ENCODE measurements at places on chromosomes 11 and 22. TPM values are rescaled to one million over a fixed set of nuclear protein-coding genes. Genes with fewer than 3 reads are reported as not detected.
A peak's percentile ranks its signal among the peaks of the same experiment; 100 is the strongest.

- DNase-seq, result peak; percentile 79
These were observed 108.4 kb downstream of the BLID start for GRCh38 chr11:122007601-122008071.

- DNase-seq, result no peak
These were observed 27.0 kb downstream of the MFNG start for GRCh38 chr22:37459206-37459605.

DNA sequence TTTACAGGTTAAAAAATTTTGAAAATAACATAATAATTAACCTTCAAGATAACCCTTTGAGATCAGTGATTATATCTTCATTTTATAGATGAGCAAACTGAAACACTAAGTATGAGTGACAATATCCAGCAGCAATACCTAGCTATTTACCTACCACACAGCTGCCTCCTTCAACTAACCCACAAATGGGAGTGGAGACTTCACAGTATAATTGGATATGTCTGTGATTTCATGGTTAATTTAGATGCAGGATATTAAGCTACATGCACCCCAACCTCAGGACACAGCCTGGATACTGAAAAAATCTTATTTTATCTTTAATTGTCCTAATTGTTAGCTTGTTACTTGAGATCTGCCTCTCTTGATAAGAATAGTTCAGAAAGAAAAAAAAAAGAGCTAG, 297.2 kb upstream of the ANO5 start:
- no peak for DNase-seq

- DNase-seq, result no peak
These were observed 46.4 kb upstream of the FTH1 start for GRCh38 chr11:62013537-62014476.

Gene OR51L1
- total RNA-seq, result not detected

GRCh38 chr22:43878831-43879550, 12.8 kb downstream of the PNPLA5 start:
- peak; percentile 40 for DNase-seq

DNA sequence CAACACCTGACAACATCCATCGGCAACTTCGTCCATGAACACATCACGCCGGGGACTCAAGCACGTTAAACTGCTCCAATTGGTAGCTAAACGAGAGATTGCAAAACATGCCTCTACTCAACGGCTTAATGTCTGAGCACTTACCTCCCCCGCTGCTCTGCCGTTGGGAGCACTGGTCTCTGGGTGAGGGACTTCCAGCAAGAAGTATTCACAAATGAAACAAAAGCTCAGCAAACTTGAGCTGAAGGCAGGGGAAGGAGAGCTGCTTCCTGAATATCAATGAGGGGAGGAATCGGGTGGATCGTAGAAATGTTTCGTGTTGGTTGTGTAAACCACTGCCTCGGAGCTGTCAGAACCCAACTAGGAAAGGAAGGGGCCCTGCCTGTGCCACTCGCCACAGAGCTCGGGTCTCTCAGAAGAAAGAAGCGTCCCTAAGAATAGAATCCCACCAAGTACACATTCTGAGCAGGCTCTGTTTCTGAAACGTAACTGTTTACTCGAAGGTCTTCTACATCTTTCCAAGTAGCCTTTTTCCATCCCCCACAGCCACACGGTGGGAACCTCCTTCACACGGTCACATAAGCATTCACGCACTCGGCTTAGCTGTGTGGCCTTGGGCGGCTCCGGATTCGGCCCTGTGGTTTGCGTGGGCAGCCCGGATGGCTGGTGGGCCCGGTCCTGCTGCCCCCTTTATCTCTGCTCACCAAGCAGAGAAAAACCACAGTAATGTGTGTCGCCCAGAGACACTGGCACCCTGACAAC, at the start of gene MLC1:
Gene MLC1, minus strand, starts transcription at position 216 of the 762 bp plus-strand sequence. CDS start 524 bp downstream, outside the sequence.
- no peak for DNase-seq

Gene EHF
- not detected for total RNA-seq

Gene MFRP
- total RNA-seq, result not detected

Gene TRPT1
- 46.6 TPM for total RNA-seq

Gene MYEOV
- not detected for total RNA-seq

DNA sequence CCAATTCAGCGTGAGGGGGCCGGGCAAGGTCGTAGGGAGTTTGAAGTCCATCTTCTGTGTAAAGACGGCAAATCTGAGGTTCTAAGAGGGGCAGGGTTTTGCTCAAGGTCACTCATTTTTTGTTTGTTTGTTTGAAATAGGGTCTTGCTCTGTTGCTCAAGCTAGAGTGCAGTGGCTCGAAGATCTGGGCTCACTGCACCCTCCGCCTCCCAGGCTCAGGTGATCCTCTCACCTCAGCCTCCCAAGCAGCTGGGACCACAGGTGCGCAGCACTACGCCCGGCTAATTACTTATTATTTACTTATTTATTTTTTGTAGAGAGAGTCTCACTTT, 355 bp upstream of the AP1B1 start:
- no peak for DNase-seq

DNA sequence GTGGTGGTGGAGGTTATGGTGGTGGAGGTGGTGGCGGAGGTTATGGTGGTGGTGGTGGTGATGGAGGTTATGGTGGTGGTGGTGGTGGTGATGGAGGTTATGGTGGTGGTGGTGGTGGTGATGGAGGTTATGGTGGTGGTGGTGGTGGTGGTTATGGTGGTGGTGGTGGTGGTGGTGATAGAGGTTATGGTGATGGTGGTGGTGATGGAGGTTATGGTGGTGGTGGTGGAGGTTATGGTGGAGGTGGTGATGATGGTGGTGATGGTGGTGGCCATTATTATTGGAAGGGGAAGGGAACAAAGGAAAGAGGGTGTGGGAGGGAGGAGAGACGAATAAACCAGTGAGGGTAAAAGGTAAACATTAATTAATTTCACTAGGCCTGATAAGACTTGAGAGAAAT, 53.5 kb upstream of the TCF20 start:
- no peak for DNase-seq

GRCh38 chr11:34242037-34242625, 115.7 kb downstream of the ABTB2 start:
- no peak for DNase-seq

Data from sigmoid colon (tissue), 7 donors.